Adrenal gland (tissue), 19 donors: ENCODE measurements at places on chromosomes 2 and 18. TPM values are rescaled to one million over a fixed set of nuclear protein-coding genes. Genes with fewer than 3 reads are reported as not detected.
A peak's percentile ranks its signal among the peaks of the same experiment; 100 is the strongest.

The TRIM54 gene
- 47.1 TPM for polyA plus RNA-seq

The ACSL3 gene
- polyA plus RNA-seq = 103 TPM

DNA sequence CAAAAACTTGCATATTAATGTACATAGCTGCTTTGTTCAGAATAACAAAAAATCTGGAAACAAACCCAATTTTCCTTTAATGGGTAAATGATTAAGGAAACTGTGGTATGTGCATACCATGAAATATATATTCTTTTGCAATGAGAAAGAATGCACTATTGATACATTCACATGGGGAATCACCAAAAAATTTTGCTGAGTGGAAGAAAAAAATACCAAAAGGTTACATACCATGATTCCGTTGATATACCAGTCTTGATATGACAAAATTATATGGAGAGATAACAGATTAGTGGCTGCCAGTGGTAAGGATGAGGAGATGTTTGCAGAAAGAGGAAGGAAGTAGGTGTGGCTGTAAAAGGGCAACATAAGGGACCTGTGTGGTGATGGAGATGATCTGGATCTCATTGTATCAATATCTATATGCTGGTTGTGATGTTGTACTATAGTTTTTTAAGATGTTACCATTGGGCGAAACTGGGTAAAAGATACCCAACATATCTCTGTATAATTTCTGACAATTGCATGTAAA, 54.6 kb upstream of the BCL2L11 start:
- no peaks in the 10 kb centered on the region for H3K36me3 ChIP-seq
- no peaks in the 10 kb centered on the region for H3K27me3 ChIP-seq
- no peak overlapping the region for H3K4me3 ChIP-seq
- H3K4me1 ChIP-seq = no peaks in the 10 kb centered on the region
- DNase-seq = no peak
- H3K27ac ChIP-seq = no peak overlapping the region

GRCh38 chr2:202632682-202633290, 2.0 kb upstream of the FAM117B start:
- H3K36me3 ChIP-seq = no peaks in the 10 kb centered on the region
- no peak overlapping the region for H3K4me3 ChIP-seq
- H3K4me1 ChIP-seq = peaks cover 12% of the 10 kb centered on the region
- no peak overlapping the region for H3K27ac ChIP-seq
- no peaks in the 10 kb centered on the region for H3K27me3 ChIP-seq
- peak; percentile 39 for DNase-seq

GRCh38 chr2:49687918-49688317, 533.6 kb upstream of the FSHR start:
- DNase-seq = no peak
- no peak overlapping the region for H3K4me3 ChIP-seq
- no peaks in the 10 kb centered on the region for H3K27me3 ChIP-seq
- no peaks in the 10 kb centered on the region for H3K36me3 ChIP-seq
- H3K4me1 ChIP-seq = no peaks in the 10 kb centered on the region
